ENCODE measurements at places on chromosomes 11 and 22.
A peak's percentile ranks its signal among the peaks of the same experiment; 100 is the strongest.

- DNase-seq = peak; percentile 86
Observed at GRCh38 chr11:10490398-10491241, 35.6 kb downstream of the AMPD3 start.

GRCh38 chr11:99461913-99462312 lies 441.2 kb downstream of the CNTN5 start:
- DNase-seq = no peak

DNA sequence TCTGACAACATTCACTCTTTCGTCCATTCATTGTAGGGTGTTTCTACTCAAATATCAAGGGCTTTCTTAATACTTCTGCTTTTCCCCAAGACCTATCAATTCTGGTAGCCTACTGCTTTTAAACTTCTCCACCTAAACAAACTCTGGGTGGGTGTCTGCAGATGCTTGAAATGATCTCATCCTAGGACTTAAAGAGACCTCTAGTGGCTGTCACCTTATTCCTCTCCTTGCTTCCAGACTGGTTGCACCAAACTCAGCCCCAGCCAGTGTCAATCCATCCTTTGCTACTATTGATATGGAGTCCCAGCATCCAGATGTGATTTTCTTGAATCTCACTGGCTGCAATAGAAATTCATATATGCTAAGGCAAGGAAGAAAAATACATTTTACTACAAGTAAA lies 274.7 kb downstream of the NXPE2 start:
- DNase-seq = no peak

GRCh38 chr22:20205964-20206708 lies 55.3 kb upstream of the CCDC188 start:
- DNase-seq = no peak

DNA sequence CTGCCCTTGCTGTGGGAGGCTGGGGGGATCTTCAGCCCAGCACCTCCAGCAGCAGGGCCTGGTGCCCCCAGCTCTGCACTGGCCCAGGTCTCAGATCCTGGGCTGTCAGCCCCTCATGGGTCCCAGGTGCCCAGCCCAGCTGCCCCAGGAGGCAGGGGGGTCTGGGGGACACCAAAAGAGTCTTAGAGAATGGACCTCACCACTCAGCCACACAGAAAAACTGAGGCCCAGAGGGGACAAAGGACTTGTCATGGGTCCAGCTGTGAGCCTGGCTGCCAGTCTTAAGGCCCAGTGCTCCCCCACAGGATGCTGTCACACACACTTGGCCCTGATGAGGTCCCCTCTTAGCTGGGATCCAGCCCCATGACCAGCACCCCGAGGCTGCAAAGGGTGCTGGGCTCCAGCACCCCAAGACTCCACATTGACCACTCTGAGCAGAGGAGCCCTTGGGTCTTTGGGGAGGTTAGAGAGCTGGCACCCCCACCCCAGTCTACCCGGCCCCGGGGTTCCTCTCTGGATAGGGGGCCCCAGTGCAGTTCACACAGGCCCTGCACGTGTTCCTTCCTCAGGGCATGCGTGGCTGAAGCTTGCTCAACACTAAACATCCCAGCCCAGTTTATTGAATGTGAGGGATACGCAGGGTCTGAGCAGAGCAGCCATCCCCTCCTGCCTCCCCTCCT lies 54.4 kb downstream of the IGLL5 start:
- DNase-seq = peak; percentile 78

- DNase-seq = no peak
Observed at GRCh38 chr22:27685515-27685914, 116.0 kb downstream of the MN1 start.

DNA sequence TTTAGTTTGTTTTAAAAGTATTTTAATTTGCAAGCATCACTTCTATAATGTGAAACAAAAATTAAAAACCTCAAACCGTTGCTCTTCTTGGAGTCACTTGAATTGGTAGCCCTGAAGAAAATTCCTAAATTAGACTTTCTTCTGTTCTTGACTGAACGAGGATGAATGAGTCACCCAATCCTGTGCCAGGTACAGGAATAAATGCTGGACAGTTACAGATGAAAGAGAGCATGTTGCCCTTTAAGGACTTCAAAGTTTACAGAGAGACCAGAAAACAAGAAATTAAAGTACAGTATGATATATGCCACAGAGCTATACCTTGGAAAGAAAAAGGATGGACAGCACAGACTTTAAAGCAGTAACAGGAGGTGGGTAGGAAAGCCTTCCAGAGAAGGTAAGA lies 41.3 kb upstream of the CXCR5 start:
- no peak for DNase-seq

All from osteocyte (in vitro differentiated cells).